ENCODE measurements at places on chromosomes 4 and X.

DNA sequence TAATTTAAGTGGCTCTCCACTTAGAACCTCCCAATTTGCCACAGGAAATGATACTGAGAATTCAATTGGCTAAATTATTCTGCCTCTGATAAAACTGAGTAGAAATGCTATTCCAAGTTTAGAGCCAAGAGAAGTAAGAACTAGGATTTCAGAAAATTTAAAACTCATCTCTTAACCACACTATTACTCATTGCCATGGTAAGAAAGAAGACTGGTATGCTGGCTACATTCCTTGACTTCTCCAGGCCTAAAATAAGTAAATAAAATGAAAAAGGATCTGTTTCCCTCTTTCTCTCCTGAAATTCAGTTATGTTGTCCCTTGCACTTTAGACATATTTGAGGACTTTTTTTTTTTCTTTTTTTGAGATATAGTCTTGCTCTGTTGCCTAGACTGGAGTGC is 23.3 kb downstream of the ZNF280C start:
- no peak for DNase-seq

- DNase-seq, result no peak
Observed at GRCh38 chrX:11566789-11567188, 98.9 kb downstream of the ARHGAP6 start.

DNA sequence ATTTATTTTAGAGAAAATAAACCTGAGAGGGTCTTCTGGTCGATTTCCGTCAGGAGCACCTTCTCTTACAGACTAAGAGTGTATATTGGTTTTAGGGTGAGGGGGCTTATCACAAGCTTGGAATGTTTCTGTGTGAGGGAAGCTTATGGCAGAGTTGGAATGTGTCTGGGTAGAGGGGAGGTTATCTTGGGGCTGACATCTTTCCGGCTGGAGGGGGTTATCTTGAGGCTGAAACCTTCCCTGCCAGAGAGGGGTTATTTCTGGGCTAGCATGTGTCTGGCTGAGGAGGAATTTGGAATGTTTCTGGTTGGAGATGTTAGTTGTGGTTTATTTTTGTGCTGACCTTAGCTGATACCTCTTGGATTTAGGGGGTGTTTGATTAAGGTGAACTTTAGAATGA is 1312.1 kb downstream of the ADGRL3 start:
- DNase-seq, result no peak

DNA sequence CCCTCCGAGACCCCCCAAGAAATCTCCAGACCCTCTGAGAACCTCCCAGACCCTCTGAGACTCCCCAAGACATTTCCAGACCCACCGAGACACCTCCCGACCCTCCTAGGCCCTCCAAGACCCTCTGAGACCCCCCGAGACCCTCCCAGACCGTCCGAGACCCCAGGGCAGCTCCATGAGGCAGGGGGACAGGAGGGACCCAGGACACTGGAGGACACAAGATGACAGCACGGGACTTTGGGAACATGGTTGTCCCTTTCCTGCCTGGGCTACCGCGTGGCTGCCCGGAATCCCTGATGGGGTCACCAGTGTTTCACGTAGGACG is 10.3 kb downstream of the CTBP1 start:
- DNase-seq, result no peak

DNA sequence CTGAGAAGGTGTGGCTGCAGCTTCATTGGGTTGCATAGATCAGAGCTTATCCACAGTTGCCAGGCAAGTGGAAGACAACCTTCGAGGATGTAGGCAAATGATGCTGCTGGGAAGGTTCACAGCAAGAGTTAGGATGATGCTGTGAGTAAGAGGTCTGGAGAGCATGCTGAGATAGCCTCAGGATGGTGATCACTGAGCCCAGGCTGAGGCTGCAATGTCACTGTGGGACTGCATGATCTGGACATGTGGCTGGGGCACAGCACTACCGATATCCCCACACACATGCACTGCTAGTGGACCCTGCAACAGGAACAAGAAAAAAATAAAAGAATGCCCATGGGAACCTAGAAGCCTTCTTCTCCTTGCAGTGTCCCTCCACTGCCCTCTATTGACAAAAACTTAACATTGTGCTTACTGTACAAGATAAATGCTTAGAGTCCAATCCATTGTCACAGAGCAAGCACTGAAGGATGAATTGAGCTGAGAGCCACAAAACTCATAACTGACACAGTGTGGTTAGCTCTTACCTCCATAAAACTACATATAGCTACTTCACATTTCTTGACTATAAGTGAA is 105.6 kb downstream of the CNKSR2 start:
- no peak for DNase-seq

DNA sequence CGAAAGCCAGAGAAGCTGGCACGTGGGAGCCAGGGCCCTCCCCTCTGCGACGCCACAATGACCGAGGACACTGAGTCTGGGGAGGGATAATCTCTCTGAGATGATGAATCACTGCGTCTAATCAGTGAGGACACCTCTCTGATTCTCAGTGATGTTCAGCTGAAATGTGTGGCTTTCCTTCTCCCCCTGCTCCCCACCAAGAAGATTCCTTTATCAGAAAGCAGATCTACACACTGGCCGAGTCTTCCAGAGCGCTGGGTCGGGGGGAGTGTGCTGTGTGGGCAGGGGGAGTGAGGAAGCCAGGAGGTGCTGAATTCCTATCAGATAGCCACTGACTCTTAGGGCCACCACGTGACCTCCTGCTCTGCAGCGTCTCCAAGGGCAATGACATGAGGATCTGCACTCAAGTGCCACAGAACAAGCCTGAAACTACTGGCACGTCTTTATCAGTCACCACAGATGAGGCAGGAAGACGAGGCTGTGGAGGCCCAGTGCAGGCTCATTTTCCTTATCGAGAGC is 89.2 kb downstream of the GATB start:
- no peak for DNase-seq

- DNase-seq, result no peak
Observed at GRCh38 chr4:92357966-92358365, 54.2 kb downstream of the GRID2 start.

DNA sequence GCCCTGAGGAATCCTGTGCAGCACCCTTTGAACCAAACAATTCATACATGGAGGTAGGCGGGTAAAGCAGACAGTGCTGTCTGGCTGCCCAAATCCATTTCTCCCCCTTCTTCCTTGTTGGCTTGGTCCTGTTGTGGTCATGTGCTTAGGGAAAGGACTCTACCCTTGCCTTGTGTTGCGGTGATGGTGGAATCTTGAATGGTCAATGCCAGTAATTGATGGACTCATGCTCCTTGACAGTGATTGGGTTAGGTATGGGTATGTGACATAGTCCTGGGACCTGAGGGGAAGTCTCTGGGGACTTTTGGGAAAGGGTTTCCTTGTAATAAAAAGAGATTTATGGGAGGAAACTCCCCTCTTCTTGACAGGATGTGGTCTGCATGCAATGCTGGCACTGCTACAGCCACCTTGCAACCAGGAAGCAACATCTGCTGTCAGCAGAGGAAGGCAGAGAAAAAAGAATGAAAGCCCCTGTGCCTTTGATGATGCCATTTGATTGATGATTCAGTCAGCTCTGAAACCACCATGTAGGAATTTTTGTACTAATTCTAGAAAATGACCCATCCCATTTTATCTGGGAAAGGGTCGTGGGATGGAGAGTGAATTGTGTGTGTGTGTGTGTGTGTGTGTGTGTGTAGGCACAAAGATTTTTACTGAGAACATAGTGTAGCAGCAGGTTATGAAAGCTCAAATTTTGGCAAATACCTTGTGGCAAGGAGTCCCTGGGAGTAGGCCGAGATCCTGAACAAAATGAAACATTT is 30.0 kb upstream of the HUWE1 start:
- peak; percentile 6 for DNase-seq

DNA sequence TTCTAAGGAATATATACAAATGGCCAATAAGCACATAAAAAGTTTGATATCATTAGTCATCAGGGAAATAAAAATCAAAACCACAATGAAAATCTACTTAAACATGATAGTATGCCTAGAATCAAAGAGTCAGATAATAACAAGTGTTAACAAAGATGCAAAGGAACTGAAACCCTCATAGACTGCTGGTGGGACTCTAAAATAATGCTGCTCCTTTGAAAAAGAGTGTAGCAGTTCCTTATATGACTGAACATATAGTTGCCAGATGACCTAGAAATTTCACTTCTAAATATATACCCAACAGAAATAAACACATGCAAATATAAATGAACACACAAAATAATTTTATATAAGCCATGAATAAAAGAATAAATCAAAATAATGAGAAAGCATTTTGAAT is 205.1 kb upstream of the CTSO start:
- DNase-seq, result no peak

- DNase-seq, result no peak
Observed at GRCh38 chr4:152951348-152951747, 15.2 kb downstream of the FHDC1 start.

DNA sequence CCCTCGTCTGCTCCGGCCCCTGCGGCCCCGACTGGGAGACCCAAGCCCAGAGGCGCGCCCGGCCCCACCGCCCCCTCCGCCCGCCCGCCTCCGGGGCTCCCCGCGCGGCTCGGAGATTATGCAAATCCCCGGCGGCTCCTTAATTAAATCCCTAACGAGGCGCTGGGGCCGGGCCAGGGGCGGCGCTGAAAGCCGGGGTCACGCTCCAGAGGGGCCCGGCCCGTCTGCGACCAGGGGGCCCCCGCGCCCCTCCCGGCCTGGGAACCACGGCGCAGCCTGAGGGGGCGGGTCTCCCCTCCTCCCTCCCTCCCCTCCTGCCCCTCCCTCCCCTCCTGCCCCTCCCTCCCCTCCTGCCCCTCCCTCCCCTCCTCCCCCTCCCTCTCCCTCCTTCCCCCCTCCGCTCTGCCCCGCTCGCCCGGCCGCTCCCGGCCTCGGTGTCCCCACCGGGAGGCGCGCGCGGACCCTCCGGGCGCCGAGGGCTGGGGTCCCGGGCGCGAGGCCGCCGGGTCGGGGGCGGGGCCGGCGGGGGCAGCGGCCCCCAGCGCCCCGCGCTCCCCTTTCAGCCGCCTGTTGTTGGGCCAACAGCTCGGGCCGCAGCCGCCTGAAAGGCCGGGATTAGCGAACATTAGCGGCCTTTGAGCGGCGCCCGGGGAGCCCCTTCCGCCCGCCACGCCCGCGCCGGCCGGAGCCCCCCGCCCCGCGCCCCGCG is 25.9 kb upstream of the FGFR3 start:
- no peak for DNase-seq

- DNase-seq, result no peak
Observed at GRCh38 chrX:17829566-17829965, 31.5 kb downstream of the RAI2 start.

DNA sequence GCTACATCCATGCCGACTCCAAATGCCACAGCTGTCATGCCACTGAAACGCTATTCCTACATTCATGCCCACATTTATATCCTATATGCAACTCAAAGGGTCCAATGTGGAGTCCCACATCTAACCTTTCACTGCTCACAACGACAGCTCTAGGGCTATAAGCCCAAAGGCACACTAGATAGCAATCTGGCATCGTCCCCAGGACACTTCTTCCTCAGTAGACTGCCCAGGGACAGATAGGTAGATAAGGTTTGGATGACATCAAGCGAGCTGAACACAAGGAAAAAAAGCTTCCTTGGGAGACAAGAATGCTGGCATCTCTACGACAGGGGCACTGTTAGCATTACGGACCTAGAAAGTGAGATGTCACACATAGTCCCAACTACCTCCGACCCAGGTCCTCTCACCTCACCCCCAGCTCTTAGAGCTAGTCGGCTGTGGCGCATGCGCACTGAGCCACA is 685 bp downstream of the RAB9B start:
- DNase-seq, result peak; percentile 19

DNA sequence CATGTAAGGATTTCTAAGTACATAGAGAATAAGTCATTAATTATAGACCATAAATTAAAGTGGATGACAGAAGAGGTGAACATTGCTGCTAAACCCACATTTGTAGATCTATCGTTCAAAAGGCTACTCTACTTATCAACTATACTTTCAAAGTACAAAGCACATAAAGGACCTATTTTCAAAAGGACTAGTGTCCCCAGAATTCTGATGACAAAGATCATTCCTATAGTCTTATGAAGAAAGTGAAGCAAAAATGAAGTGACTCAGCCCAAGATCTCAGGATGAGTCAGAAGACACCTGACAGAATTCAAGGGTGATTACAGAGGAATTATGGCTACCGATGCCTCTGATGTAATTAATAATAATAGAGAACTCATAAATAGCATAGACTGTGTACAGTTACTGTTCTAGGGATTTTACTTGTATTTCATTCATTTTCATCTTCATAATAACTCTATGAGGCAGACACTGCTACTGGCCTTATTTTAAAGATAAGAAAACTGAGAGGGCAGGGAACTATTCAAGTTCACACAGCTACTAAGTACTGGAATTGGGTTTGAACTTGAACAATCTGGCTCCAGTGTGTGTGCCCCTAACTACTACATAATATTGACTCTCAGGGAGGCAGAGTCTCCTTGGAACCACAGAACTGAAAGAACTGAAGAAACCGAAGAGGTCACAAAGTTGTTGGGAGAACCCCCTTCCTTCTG is 17.1 kb downstream of the USP46 start:
- no peak for DNase-seq

DNA sequence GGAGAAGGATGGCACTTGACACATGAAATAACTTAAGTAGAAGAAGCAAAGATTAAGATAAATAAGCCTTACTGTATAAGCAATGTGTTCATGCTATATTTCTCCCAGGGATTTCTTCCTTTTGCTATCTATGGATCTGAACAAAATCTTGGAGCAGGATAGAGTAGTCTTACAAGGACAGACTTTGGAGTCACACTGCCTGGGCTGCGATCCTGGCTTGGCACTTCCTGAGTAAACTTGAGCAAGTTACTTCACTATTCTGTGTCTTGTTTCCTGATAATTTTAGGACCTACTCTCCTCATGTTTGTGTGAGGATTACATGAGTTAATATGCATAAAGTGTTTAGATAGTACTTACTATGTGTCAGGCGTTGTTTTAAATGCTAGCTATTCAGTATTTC is 340.0 kb upstream of the MAOA start:
- DNase-seq, result no peak

- DNase-seq, result no peak
Observed at GRCh38 chr4:90922174-90922573, 795.0 kb downstream of the CCSER1 start.

- no peak for DNase-seq
Observed at GRCh38 chr4:151725087-151725486, 35.7 kb downstream of the GATB start.

GRCh38 chrX:65582450-65583082 is 48.0 kb upstream of the LAS1L start:
- no peak for DNase-seq

GRCh38 chr4:3312362-3312761 is 19.5 kb downstream of the RGS12 start:
- DNase-seq, result no peak
